Hindlimb muscle (tissue), 1 donor: ENCODE measurements at places on chromosomes 1 and 21. TPM values are rescaled to one million over a fixed set of nuclear protein-coding genes. Genes with fewer than 3 reads are reported as not detected.

Gene MTARC2
- polyA plus RNA-seq, result 17.4 TPM

Gene ADGRL4
- polyA plus RNA-seq, result 19.2 TPM

Gene DENND2D
- polyA plus RNA-seq, result 2.8 TPM

DNA sequence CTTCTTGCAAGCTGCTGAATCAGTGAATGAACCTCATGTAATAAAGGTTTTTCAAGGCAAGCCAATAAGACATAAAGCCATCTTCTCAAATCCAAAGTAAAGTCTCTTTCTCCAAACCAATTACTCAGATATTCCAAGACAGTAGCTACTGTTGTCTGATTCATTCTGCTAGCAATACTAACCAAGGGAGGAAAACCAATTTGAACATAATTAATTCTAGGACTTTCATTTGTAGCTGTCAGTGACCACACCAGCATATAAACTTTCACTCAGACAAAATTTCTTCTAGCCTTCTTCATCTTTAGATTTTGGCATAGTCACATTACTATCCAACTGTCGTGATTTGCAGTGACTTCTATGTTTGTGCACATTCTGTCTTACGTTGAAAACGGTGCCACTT, 10.5 kb upstream of the INTS3 start:
- no peak for DNase-seq

DNA sequence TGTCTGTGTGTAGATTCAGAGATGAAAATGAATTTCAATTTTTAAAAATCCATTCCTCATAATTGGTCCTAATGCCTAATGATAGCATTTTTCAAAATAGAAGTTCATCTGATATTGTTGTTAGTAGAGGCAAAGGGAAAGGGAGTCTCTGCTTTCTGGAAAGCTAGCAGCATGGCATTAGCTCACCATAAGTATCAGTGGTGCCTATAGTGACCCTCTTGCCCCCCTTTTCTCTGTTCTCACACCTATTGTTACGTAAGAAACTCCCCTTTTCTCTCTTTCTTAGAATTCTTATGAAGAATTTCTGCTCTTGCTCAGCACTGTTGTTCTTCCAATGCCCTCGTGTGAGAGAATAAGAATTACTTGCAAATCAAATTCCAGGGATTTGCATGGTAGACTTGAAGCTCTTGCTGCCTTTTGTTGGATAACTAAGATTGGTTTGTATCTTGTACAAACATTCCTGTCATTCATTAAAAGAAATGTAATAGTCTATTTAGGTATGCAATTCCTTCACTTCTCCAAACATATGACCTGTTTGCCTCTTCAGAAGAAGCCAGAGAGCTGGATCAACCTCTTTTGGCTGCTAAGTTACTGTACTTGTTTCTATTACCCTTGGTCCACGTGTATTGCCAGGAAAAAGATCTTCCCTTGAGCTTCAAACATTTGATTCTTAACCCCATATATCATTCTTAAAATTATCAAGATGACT, 69.2 kb upstream of the MAGI3 start:
- no peak for DNase-seq
